ENCODE measurements at places on chromosomes 3 and 15.

- no peak for DNase-seq
Observed at GRCh38 chr3:127844326-127844942, 22.1 kb upstream of the MGLL start.

DNA sequence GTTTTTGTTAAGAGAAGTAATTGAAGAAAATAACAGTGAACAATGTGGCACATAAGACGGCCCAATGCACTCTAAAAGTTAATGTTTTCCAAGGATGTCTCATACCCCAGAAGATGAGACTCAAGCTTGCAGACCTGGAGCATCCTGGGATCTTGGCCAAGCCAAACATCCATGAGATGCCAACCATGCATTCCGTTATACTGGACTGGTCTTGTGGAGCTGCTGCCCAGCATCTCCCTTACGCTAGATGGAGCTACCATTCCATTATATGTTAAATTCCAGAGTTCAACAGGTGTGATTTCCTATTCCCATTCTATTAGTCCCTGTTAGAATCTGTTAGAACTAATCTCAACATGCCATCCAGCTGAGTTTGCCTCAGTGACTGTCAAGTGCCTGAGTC, 181.8 kb downstream of the PDCD6IP start:
- no peak for DNase-seq

- DNase-seq, result no peak
Observed at GRCh38 chr15:63210151-63211091, 21.0 kb downstream of the RAB8B start.

DNA sequence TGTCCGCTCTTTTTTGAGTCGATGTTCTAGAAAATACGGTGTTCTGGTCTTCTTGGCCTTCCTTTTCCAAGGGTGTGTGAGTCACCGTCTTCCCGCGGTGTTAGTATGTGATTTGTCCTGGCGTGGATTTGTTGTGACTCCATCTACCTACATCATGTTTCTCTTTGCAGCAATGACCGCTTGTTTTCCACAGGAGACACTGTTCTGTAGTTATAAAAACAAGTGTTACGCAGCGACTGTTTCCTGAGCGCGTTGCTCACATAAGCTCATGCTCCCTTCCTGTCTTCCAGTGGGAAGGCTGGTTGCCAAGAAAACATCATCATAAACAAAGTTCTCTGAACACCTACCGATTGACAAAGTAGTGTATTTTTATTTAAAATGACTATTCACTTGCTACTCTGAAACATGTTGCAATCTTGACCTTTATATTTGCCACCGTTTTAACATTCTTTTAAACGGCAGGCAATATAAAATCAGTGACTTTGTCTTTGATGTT, 19.0 kb downstream of the USP13 start:
- no peak for DNase-seq

DNA sequence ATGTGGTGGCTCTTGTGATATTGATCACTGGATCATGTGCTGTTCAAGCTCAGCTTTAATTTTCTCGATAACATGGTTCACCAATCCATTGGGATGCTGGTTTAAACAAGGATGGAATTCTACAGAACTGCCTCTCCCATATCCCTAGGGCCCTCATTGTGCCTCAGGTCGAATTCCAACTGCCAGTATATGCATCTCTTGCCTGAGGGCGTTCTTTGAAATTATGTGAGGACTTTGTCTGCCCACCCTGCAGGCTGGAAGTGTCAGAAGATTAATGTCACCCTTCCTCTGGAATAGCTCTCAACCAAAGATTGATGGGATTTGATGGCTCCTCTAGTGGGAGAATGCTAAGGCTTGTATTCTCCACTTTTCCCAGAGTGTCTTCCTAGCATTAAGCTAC, 175.6 kb upstream of the GALNT15 start:
- DNase-seq, result no peak

GRCh38 chr15:48603123-48603500, 42.4 kb downstream of the FBN1 start:
- DNase-seq, result no peak

DNA sequence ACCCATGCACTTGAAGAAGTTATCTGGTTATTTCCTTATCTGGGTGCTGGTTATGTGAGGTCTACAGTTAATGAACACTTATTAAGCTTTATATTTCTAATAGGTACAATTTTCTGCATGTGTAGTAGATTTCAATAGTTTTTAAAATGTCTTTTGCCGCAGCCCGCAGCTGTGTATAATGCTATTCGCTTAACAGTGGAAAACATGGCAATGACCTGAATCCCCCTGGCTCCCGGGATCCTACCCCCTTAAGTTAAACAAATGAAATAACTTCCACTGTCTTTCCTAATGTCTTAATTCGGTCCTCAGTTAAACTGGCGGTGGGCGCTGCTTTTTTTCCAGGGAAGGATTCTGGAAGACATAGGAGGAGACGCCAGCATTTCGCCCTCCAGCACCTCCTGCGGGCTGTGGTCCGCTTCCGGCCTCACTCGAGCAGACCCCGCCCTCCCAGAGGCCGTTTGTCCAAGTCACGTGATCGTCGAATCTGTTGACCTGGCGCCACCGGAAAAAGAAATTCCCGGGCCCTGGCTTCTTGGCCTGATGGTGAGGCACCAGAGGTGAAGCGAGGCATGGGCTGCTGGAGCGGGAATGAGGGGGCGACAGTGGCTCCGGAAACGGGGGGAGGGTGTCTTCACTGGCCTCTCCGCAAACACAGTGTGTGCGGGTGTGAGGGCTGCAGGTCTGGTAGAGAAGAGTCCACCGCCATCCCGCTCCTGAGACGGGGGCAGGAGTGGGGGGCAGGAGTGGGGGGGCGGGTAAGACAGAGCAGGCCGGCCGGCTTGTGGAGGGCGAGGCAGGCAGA, 45.6 kb upstream of the CSPG4 start:
- DNase-seq, result peak; percentile 61

DNA sequence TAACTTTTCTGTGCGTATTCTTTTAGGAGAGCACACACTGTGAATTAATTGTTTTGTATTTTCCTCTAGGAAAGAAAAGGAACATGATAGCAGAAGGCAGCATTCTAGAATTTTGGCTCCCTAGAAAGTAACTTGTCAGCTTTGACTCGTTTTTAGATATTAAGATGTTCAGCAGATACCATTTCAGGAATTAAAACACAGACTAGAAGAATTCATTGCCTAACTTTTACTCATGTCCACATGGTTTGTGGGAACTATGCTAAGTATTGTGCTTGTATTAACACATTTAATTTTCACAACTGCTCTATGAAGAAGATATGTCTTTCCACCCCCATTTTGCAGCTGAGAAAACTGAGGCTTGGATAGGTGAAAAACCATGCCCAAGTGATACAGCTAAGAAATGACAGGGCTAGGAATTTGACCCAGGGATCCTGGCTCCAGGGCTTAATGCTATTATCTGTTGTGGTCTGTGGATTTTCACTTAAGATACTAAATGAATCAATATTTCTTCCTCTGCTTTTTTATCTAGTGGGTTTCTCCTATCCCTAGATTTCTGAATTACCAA, 128.8 kb downstream of the MITF start:
- no peak for DNase-seq

- DNase-seq, result no peak
Observed at GRCh38 chr3:139718415-139718814, 40.6 kb upstream of the NMNAT3 start.

DNA sequence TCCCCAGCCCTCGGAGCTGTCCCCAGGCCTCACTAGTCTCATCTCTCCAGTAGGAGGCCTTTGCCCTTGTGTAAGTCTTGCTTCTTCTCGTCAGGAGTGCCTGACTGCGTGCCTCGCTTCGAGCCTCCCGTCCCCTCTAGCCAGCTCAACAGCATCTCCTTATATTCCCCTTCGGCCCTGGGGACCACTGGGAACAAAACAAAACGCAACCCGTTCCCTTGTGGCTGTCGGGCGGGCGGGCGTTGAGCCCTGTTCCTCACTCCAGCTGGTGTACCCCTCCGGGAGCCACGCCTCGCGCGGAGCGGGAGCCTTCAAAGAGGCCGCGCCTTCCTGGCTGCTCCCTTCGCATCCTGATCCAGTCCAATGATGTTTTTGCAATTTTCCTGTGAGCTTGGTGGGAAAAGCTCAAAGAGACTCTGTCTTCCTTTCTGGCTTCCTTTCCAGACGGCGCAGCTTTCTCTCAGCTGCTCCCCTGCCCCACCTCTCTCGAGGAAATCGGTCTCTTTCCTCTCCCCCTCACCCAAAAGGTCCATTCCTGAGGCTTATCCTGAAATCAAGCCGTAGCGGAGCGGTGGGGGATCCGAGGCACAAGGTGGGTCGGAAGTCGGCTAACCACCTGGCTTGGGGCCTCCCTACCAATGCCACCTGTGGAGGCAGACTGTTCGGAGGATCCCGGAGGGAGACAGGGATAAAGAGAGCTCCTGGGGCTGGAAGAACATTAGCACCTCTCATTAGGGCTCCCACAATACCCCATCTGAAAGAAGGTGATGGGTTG, 33.4 kb upstream of the SRP14 start:
- DNase-seq, result no peak

- DNase-seq, result no peak
Observed at GRCh38 chr3:166201476-166201875, 364.3 kb upstream of the BCHE start.

GRCh38 chr15:73328149-73328820, 40.5 kb downstream of the HCN4 start:
- DNase-seq, result no peak

DNA sequence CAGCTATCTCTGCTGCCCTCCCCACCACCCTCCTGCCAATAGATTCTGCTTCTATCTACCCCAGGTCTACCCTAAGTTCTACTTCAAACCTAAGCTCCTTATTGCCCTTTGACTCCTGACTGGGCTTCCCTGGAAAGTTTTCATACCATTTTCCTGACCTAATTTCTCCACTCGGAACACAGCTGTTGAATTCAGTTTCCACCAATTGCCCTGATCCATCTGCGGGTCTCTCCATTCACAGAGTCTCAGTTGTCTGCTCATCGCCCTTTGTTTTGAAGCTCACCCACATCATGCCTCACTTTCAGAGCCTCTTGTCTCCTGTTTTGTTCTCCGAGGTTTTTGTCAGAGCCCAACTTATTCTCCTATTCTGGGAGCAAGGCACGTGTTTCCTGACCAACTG, 56.8 kb upstream of the ABI3BP start:
- no peak for DNase-seq

DNA sequence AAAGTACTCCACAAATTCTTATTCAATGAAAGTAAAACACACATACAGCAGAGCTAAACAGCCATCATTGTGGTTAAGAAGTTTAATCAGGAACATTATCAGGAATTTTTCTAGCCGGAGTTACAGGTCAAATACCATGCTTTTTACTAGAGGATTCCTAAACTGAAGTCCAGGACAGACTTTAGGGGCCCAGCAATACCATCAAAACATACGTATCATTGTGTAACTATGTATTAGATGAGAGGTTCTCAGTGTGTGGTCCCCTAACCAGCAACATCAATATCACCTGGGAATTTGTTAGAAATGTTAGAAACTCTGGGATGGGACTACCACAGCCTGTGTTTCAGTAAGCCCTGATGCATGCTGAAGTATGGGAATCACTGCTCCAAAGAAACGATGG, 404.2 kb upstream of the IL12A start:
- no peak for DNase-seq

DNA sequence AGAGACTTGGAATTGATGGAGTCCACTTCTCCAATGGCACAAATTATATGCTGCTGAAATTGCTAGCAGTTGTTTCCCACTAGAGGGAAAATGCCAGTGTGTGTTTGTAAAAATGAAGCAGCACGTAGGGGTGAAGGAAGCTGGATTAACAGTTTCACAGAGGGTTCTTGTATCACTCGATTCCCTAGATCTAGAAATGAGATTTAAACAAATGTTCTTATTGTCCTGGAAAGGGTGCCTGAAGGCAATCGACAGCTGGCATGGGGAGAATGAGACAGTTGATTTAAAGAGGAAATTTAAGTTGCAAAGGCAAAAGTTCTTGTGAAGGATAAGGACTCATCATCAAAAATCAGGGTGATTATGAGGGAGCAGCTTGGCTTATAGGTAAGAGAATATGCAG, 234.8 kb upstream of the ARPP21 start:
- no peak for DNase-seq

- no peak for DNase-seq
Observed at GRCh38 chr15:62648954-62649353, 393.6 kb upstream of the TPM1 start.

GRCh38 chr3:120459196-120459595, 8.4 kb upstream of the FSTL1 start:
- DNase-seq, result no peak

- no peak for DNase-seq
Observed at GRCh38 chr3:83235180-83235814, 1473.9 kb upstream of the GBE1 start.

GRCh38 chr3:187264021-187264420, 27.5 kb downstream of the MASP1 start:
- no peak for DNase-seq

- DNase-seq, result no peak
Observed at GRCh38 chr3:179995406-179995805, 41.3 kb downstream of the PEX5L start.

DNA sequence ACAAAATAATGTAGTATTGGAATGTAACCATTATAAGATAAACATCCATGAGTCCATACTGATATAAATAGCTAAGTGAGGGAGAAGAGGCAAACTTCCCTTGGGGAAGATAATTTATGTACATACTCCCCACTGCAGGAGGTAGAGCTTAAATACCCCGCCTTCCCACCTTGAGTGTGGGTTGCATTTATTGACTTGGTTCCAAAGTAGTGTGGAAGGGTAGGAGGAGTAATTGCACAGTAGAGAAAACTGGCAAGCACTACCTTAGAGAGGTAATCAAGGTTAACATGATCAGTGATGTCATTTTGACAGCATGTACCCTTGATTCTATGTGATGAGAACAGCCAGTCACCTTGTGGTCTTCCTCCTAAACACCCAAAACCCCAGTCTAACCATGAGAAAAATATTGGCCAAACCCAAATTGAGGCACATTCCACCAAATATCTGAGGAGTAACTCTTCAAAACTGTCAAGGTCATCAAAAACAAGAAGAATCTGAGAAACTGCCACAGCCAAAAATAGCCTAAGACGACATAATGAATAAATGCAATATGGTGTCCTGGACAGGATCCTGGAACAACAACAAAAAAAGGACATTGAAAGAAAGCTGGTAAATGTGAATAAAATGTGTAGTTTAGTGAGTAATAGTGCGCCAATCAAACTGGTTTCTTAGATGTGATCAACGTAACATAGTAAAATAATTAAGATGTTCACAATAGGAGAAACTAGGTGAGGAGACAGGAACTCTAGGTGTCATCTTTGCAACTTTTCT, 774 bp upstream of the CNOT10 start:
- DNase-seq, result no peak

DNA sequence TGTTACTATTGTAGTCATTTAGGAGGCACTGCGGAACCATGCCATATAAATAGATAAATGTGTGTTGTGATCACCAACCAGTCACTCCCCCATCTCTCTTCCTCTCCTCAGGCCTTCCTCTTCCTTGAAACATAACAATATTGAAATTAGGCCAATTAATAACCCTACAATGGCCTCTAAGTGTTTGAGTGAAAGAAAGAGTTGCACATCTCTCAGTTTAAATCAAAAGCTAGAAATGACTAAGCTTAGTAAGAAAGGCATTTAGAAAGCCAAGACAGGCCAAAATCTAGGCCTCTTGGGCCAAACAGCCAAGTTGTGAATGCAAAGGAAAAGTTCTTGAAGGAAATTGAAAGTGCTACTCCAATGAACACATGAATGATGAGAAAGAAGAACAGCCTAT, 8.1 kb upstream of the DNASE1L3 start:
- DNase-seq, result no peak

All from activated T-cell treated with anti-CD3 and anti-CD28 coated beads for 48 hours (primary cell).